ENCODE measurements at places on chromosomes 5 and 9. TPM values are rescaled to one million over a fixed set of nuclear protein-coding genes. Genes with fewer than 3 reads are reported as not detected.
A peak's percentile ranks its signal among the peaks of the same experiment; 100 is the strongest.

DNA sequence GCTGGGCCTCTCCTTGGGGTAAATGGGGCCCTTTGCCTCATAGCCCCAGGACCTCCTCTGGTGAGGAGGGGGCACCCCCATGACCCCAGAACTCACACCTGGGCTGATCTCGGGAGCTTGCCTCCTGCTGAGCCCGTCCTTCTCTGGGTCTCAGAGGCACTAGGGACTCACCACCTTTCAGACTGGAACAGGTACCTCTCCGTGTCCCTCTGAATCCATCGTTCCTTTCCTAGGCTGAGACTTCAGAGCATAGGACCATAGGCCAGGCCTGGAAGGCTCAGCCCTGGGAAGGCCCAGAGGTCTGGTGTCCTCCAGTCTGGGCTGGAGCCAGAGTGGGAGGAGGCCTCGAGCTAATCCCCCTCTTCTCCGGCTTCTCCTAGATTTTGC, 97.9 kb downstream of the CACNA1B start:
- DNase-seq, result peak; percentile 4
- no peak overlapping the region for H3K4me3 ChIP-seq
- H3K4me1 ChIP-seq, result peaks cover 10% of the 10 kb centered on the region

DNA sequence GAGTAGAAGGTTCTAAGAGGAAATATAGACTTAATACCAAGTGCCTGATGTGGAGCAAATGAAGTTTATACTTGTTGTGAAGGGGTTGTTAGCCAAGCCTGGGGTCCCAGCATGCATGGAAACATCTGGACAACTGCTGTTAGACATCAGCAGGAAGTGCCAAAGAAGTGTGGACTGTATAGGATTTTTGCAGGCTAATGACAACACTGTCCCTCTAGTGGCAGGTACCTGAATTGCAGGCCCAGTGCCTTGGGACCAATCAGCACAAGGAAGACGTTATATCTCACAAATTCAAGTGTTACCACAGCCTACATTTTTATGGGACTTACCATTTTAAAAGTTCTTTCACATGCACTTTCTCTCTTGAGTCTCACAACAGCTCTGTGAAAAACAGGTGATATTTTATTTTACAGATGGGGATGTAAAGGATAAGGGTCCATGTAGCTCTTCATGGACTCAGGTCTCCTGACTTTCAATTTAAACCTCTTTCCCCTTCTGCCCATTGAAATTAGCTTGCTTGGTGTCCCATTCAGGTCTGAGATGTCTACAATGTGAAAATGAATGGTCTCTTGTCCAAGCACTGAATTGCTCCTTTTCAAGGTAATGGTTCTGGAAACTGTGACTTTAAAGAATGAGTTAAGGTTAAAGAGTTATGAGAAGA, 89.0 kb upstream of the MAP1B start:
- no peak overlapping the region for H3K27ac ChIP-seq
- no peaks in the 10 kb centered on the region for H3K36me3 ChIP-seq
- H3K4me3 ChIP-seq, result no peak overlapping the region
- H3K27me3 ChIP-seq, result no peaks in the 10 kb centered on the region
- peak; percentile 20 for DNase-seq
- H3K4me1 ChIP-seq, result no peaks in the 10 kb centered on the region

- H3K36me3 ChIP-seq, result peaks cover 32% of the 10 kb centered on the region
- no peaks in the 10 kb centered on the region for H3K4me1 ChIP-seq
- H3K4me3 ChIP-seq, result no peak overlapping the region
- no peak overlapping the region for H3K27ac ChIP-seq
These were observed 47.6 kb downstream of the ECPAS start for GRCh38 chr9:111436571-111436970.

GARNL3 gene
- 14.9 TPM for polyA plus RNA-seq

- no peak overlapping the region for H3K27ac ChIP-seq
- no peak overlapping the region for H3K4me3 ChIP-seq
- H3K36me3 ChIP-seq, result no peaks in the 10 kb centered on the region
- H3K27me3 ChIP-seq, result peaks cover 3% of the 10 kb centered on the region
These were observed 91.6 kb upstream of the TAF11L2 start for GRCh38 chr5:17406423-17406838.

TESK1 gene
- 37.7 TPM for polyA plus RNA-seq

GRCh38 chr9:114058688-114059046, 19.4 kb downstream of the AMBP start:
- H3K4me1 ChIP-seq, result peaks cover 29% of the 10 kb centered on the region
- H3K27ac ChIP-seq, result peak overlapping the region; percentile 70
- H3K27me3 ChIP-seq, result no peaks in the 10 kb centered on the region
- H3K4me3 ChIP-seq, result no peak overlapping the region
- H3K36me3 ChIP-seq, result peaks cover 7% of the 10 kb centered on the region
- no peak for DNase-seq

DNA sequence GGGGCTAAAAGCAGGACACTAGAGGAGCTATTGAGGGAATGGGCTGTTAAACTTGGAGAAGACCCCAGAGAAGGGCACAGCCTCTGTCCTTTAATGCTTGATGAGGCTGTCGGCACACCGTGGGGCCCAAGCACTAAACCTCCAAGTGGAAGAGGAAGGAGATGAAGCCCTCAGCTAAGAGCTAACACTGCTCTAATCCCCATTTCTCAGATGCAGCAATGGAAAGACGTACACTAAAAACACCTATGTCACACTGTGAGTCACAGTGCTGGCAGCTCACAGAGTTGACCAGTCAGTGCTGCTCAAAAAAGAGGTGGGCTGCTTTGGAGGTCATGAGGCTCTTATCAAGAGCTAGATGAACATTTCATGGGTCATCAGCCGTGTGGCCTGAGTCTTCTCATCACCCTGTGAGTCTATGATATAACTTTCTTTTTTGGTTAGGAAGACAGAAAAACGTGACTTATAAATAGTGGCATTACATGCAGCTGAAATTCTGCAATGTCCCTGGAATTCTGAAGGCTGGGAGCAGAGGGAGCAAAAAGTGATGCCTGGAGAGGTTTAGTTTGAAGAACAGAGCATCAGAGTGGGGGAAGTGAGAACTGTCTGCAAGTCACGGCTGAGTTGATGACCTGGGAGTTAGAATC, 21.5 kb downstream of the TNFSF8 start:
- no peaks in the 10 kb centered on the region for H3K27me3 ChIP-seq
- no peaks in the 10 kb centered on the region for H3K36me3 ChIP-seq
- H3K4me1 ChIP-seq, result peaks cover 10% of the 10 kb centered on the region
- no peak for DNase-seq
- no peak overlapping the region for H3K4me3 ChIP-seq
- H3K27ac ChIP-seq, result no peak overlapping the region

- no peaks in the 10 kb centered on the region for H3K4me1 ChIP-seq
- no peak overlapping the region for H3K27ac ChIP-seq
- no peaks in the 10 kb centered on the region for H3K27me3 ChIP-seq
- DNase-seq, result no peak
These were observed 29.6 kb downstream of the EHMT1 start for GRCh38 chr9:137648396-137648795.

DNA sequence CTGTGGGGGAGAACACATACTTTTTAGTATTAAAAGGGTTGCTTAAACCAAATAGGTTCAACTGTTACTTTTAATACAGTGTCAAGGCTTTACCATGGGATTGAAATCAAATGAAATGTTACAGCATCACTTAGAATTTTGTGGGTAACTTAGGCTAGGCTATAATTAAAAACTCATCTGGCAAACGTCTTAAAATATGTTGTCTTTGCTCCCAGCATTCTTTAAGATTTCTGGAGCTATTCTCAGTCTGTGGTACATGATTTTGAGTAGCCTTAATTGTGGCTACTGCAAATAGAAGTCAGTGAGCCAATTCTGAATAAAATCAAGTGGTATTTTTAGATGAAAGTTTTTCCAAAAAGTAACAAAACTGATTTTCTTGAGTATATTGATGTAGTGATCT, 30.7 kb downstream of the UHRF2 start:
- no peaks in the 10 kb centered on the region for H3K27me3 ChIP-seq
- peaks cover 2% of the 10 kb centered on the region for H3K36me3 ChIP-seq
- no peak overlapping the region for H3K27ac ChIP-seq
- no peak overlapping the region for H3K4me3 ChIP-seq

DNA sequence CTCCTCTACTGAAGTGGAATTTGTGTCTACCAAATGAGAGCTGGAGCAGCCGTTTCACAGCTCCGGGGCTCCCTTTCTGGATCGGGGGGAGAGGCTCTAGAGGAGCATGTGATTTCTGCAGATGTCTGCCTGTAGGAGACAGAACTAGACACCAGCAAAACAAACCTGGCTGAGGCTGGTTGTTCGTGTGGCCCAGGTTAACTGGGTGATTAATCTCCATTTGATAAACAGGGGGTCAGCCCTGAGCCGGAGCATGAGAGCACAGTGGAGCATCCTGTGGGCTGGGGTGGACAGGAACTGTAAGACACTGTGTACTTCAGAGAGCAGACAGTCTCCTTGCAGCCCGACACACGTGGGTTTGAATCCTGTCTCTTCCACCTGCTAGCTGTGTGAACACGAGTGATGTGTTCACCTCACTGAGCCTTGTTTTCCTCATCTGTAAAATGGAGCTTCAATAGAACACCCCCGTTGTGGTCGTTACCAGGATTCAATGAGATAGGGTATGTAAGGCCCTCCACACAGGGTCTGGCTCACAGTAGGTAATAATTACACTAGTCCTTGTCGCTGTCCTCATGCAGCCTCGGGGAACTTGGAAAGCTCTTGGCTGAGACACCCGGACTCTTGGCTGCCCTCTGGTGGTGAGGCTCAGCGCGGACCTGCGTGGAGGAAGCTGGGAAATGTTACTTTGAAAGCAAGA, 12.9 kb downstream of the CXCL14 start:
- no peaks in the 10 kb centered on the region for H3K36me3 ChIP-seq
- H3K27me3 ChIP-seq, result peaks cover 17% of the 10 kb centered on the region

DNA sequence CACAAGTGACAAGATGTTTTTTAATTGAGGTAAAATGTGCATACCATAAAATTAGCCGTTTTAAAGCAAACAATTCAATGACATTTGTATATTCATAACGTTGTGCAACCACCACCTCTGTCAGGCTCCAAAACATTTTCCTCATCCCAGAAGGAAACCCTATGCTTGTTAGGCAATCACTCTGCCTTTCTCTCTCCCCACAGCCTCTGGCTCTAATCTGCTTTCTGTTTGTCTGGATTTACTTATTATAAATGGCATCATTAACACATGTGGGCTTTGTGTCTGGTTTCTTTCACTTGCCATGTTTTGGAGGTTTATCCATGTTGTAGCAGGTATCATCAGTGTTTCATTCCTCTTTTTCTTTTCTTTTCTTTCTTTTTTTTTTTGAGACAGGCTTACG, 1.4 kb upstream of the N4BP3 start:
- peaks cover 59% of the 10 kb centered on the region for H3K4me1 ChIP-seq
- DNase-seq, result no peak
- no peaks in the 10 kb centered on the region for H3K36me3 ChIP-seq
- H3K27me3 ChIP-seq, result peaks cover 33% of the 10 kb centered on the region
- no peak overlapping the region for H3K27ac ChIP-seq
- no peak overlapping the region for H3K4me3 ChIP-seq

DNA sequence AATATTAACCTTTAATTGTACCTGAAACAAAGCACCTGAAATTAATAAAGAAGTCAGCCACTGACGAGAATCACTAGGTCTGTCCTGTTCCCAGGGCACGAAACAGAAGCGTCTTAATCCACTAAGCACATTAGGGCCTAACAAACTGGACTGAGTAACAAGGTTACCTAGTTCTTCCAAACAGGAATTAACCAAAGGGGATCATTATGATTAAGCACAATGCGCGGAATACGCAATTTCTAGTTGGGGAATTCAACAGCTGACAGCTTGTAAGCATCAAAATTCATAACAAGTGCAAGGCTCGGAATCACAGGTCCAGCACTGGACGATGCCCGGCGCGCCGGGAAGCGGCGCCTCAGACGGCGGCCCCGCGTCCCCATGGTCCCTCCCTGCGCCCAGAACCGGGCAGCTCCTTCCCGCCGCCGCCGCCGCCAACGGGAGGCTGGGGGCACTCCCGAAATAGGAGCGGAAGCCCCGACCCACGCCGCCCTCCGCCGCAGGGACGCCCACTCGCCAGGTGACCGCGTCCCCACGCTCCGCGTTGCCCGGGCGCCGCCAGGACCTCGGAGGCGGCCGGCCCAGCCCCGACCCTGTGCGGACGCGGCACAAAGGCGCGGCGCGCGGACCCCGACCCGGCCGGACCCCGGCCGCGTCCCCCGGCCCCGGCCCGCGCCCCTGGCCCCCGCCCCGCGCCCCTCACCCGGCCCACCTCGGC, 898 bp downstream of the CAMSAP1 start:
- H3K4me3 ChIP-seq, result peak overlapping the region; percentile 41
- peak overlapping the region; percentile 52 for H3K27ac ChIP-seq
- H3K36me3 ChIP-seq, result peaks cover 9% of the 10 kb centered on the region

PCSK1 gene
- polyA plus RNA-seq, result 0.58 TPM

APBA1 gene
- 6.8 TPM for polyA plus RNA-seq

GRCh38 chr9:20671635-20672034, 12.4 kb upstream of the FOCAD start:
- no peaks in the 10 kb centered on the region for H3K36me3 ChIP-seq
- H3K27me3 ChIP-seq, result no peaks in the 10 kb centered on the region
- H3K4me3 ChIP-seq, result no peak overlapping the region
- H3K27ac ChIP-seq, result no peak overlapping the region
- no peaks in the 10 kb centered on the region for H3K4me1 ChIP-seq

DPYSL3 gene
- polyA plus RNA-seq, result 117 TPM

ROPN1L gene
- 0.38 TPM for polyA plus RNA-seq

- peak overlapping the region; percentile 65 for H3K27ac ChIP-seq
- peaks cover 12% of the 10 kb centered on the region for H3K4me1 ChIP-seq
- H3K27me3 ChIP-seq, result no peaks in the 10 kb centered on the region
- peak; percentile 64 for DNase-seq
- H3K4me3 ChIP-seq, result no peak overlapping the region
These were observed 82.9 kb downstream of the PTCD2 start for GRCh38 chr5:72402959-72403628.

TAF1L gene
- not detected for polyA plus RNA-seq

CEL gene
- polyA plus RNA-seq, result 0.97 TPM

DNA sequence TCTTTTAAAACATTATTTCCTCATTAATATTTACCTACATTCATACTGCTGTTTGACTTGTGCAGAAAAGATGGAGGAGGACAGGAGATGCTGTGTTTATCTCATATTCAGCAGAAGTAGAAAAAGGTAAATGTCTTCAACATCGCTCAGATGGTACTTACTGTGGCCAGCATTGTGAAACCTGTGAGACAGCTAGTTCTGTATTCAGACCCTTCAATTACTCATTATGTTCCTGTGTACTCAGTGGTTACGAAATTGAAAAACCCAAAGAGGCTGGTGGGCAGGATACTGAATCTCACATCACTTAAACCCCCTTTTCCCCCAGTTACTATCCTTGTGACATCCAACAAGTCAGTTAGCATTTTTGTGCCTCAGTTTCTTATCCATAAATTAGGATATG, 216.0 kb downstream of the KDM4C start:
- no peak for DNase-seq
- no peaks in the 10 kb centered on the region for H3K27me3 ChIP-seq
- no peak overlapping the region for H3K4me3 ChIP-seq
- no peaks in the 10 kb centered on the region for H3K36me3 ChIP-seq
- no peaks in the 10 kb centered on the region for H3K4me1 ChIP-seq

C1QTNF2 gene
- polyA plus RNA-seq, result 25.4 TPM

- H3K36me3 ChIP-seq, result no peaks in the 10 kb centered on the region
- peaks cover 53% of the 10 kb centered on the region for H3K27me3 ChIP-seq
- no peak for DNase-seq
- no peaks in the 10 kb centered on the region for H3K4me1 ChIP-seq
- no peak overlapping the region for H3K4me3 ChIP-seq
These were observed 36.0 kb upstream of the FUBP3 start for GRCh38 chr9:130543368-130543767.

IFNA13 gene
- polyA plus RNA-seq, result not detected

DIPK1B gene
- polyA plus RNA-seq, result 25.3 TPM

- H3K4me3 ChIP-seq, result no peak overlapping the region
- no peaks in the 10 kb centered on the region for H3K36me3 ChIP-seq
- H3K27ac ChIP-seq, result no peak overlapping the region
- H3K27me3 ChIP-seq, result no peaks in the 10 kb centered on the region
These were observed 92.3 kb downstream of the PTCD2 start for GRCh38 chr5:72412283-72413055.
